ENCODE measurements at places on chromosomes 13 and 19.

DNA sequence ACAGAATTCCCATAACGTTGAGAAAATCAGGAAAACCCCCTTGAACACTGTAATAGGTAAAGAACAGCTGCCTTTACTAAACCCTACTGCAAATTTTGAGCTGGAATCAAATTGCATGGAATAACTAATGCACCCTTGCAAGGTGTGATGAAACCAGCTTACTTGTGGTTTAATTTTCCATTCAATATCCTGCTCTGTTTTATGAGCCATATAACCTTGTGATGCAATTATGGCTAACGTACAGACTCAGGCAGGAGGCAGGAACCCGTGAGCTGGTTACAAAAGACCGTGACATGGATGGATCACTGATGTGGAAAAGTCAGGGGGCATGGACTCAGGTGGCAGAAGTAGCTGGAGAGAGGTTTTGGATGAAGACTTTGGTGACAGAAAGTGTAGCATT lies 438.6 kb downstream of the COG6 start:
- no peak for DNase-seq

DNA sequence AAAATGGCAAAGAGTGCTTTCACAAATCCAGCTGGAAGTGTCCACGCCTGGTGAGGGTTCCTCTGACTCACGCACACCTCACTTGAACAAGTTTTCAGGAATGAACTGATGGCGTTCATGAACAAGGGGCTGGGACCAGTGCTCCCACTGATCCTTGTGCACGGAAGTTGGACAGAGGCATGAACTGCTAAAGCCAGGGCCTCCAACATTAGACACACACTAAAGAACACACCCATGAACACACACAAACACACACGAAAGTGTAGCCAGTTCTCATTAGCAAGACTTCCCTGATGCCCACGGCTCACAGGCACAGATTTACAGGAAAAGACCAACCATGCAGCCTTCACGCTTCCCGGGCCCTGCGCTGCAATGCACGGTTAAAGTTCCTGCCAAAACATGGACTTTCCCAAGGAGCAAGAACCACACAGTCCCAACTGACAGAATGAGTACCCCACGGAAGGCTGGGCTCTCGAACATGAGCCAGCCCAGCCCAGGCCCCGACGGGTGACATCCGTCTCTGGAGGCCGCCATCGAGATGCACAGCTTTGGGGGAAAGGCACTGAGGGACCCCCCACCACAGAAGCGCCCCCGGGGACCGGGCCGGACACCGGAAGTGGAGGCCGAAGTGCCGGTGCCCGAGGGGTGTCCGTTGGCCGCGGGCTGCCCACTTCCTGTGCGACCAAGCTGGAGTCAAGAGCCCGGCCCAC lies 808 bp downstream of the DNMT1 start:
- no peak for DNase-seq

- DNase-seq, result no peak
Observed at GRCh38 chr13:98664510-98664909, 87.6 kb upstream of the STK24 start.

GRCh38 chr19:7961920-7962626 lies 18.6 kb upstream of the TIMM44 start:
- no peak for DNase-seq
